Omental fat pad (tissue), 4 donors: ENCODE measurements at places on chromosomes 3 and 15. TPM values are rescaled to one million over a fixed set of nuclear protein-coding genes. Genes with fewer than 3 reads are reported as not detected.

DNA sequence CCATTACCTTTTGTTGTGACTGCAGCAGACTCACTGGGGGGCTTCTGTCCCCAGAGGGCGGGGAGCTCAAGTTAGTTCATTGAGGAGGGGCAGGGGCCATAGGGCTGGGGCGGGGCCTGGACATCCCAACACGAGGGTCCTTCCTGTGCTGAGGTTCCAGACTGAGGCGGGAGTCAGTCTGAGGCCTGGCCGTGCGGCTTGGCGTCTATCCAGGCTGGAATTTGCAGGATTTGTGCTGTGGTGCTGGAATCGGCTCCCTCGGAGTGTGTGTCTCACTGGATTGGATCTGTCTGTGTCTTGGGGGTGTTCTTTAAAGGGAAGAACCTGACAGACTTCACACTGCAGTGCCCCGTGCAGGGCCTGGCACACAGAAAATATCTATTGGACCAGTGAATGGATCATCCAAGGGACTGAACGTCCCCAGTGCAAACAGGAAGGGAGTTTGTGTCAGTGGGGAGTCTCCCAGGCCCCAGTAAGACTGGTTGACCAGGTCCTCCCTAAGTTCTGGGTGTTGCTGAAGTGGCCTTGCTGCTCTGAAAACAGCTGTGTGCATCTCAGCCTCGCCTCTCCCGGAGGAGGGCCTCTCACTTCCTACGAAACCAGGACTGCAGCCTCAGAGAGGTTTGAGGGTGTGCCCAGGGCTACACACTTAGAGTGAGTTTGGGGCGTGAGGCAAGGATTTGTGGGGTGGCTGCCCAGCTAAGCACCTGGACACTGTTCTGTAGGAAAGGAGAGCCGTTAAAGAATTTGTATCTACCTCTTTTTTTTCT, 26.1 kb downstream of the GOLGA6L2 start:
- DNase-seq: no peak

Gene ADGRG7
- total RNA-seq: not detected

DNA sequence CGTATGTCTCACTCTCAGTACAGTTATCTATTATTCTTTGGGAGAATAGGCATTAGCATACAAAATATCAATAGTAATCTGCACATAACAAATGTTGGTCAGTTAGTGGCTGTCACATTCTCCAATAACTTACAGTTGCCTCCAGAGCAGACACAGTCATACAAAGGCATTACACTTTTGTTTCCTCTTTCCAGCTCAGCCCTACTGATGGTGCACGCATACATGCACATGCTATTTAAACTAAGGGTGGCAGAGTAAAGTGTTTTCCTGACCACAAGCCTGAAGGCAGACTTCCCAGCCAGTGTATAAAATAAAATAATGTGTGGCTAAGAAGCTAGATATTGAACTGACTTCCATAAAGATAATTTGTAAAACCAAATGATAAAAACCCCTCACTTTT, 47.6 kb downstream of the PHLDB2 start:
- DNase-seq: no peak

Gene NT5DC2
- 50.3 TPM for total RNA-seq

- no peak for DNase-seq
Observed at GRCh38 chr15:59140422-59141226, 35.7 kb downstream of the CCNB2 start.

Gene ZPLD1
- total RNA-seq: not detected

DNA sequence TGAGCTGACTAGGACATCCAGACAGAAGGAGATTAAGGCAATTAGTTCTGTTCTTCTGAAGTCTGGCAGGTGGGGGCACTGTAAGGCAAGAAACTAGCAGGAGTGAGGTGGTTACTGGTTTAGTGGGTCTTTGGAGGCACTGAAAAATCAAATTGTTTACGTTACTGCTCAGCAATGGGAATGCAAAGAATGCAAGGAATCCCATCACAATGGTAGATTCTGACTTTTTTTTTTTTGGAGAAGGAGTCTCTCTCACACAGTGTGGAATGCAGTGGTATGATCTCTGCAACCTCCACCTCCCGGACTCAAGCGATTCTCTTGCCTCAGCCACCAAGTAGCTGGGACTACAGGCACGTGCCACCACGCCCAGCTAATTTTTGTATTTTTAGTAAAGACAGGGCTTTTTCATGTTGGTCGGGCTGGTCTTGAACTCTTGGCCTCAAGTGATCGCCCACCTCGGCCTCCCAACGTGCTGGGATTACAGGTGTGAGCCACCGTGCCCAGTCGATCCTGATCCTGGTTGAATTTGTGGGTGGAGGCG, 16.4 kb downstream of the FAM107A start:
- no peak for DNase-seq

GRCh38 chr3:151675858-151676615, 57.7 kb upstream of the AADACL2 start:
- no peak for DNase-seq

Gene A4GNT
- not detected for total RNA-seq

Gene GPX1
- total RNA-seq: 524 TPM

DNA sequence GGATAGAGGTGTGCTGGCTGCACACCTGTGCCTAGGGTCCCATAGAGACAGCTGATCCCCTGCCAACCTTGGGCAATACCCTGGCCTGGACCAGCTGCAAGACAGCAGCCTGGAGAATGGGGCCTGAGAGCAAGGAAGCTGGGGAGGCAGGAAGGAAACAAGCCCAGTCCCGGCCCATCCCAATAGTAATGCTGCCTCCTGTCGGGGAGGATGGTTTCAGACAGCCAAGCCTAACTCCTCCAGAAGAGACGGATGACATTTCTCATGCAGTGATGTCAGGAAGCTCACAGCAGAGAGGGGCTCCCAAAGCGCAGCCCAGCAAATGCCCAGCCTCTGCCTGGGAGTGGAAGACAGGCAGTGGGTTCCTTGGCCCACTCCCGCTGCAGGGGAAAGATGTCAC, 408.8 kb downstream of the OCA2 start:
- no peak for DNase-seq

Gene CCR2
- total RNA-seq: 1.3 TPM

Gene ACP3
- 4.6 TPM for total RNA-seq

DNA sequence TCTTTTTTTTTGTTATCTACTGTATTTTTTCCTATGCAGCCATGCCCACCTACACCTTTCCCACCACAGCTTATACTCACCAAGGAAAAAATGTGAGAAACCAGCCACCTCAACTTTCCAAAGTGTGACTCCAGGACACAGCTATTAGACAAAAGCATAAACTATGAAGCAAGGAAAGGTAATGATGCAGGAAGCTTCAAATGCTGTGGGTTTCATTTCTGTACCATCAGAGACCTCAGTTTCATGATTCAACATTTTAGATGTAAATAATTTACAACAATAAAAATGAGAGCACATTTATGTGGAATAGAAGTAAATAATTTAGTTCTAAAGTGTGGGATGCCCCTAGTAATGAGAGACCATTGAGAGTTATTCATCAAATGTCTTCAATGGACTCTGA, 115.1 kb downstream of the CDIN1 start:
- no peak for DNase-seq

Gene TYRO3
- 13.4 TPM for total RNA-seq

GRCh38 chr15:87477737-87478686, 778.5 kb downstream of the NTRK3 start:
- DNase-seq: peak; percentile 28

DNA sequence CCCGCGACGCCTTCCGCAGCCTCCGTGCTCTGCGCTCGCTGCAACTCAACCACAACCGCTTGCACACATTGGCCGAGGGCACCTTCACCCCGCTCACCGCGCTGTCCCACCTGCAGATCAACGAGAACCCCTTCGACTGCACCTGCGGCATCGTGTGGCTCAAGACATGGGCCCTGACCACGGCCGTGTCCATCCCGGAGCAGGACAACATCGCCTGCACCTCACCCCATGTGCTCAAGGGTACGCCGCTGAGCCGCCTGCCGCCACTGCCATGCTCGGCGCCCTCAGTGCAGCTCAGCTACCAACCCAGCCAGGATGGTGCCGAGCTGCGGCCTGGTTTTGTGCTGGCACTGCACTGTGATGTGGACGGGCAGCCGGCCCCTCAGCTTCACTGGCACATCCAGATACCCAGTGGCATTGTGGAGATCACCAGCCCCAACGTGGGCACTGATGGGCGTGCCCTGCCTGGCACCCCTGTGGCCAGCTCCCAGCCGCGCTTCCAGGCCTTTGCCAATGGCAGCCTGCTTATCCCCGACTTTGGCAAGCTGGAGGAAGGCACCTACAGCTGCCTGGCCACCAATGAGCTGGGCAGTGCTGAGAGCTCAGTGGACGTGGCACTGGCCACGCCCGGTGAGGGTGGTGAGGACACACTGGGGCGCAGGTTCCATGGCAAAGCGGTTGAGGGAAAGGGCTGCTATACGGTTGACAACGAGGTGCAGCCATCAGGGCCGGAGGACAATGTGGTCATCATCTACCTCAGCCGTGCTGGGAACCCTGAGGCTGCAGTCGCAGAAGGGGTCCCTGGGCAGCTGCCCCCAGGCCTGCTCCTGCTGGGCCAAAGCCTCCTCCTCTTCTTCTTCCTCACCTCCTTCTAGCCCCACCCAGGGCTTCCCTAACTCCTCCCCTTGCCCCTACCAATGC, 2.0 kb downstream of the ISLR start:
- no peak for DNase-seq

DNA sequence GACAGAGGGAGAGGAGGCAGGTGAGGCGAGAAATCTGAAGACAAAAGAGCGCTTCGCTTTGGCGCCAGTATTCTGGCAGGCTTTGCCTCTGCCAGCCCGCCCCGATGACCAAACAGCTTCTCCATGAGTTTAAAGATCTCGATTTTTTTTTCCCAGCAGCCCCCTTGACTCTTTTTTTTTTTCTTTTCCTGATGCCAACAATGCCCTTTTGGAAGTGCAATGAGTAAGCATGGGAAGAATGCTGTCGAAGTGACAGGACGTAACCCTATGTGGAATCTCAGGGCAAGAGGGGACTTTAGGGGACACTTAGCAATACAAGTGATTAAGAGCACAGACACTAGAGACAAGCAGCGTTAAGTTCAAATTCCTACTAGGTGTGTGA, 211.7 kb downstream of the FGF12 start:
- DNase-seq: no peak
